A549 treated with Mapracorat at 1 μM for 4 hours (cell line): ENCODE measurements at places on chromosomes 7 and 10. TPM values are rescaled to one million over a fixed set of nuclear protein-coding genes. Genes with fewer than 3 reads are reported as not detected.

TET1 gene
- 0.41 to 0.65 TPM (median 0.56 TPM) in 5 replicates for total RNA-seq

PDK4 gene
- 18.2 to 24.6 TPM (median 22.2 TPM) in 5 replicates for total RNA-seq

PTPRE gene
- total RNA-seq, result 3.3 to 5.9 TPM (median 5.2 TPM) in 5 replicates

PNLIP gene
- total RNA-seq, result 0.11 to 0.12 TPM in 2 of 5 replicates, not detected in the others

CDHR1 gene
- 0.06 to 0.14 TPM (median 0.08 TPM) in 5 replicates for total RNA-seq

WNT8B gene
- 0.06 TPM in 1 of 5 replicates, not detected in the others for total RNA-seq

SVOPL gene
- total RNA-seq, result not detected in 5 replicates

CFTR gene
- not detected in 5 replicates for total RNA-seq

CHST15 gene
- 7.0 to 8.5 TPM (median 7.7 TPM) in 5 replicates for total RNA-seq

BAIAP2L1 gene
- 41.3 to 47.3 TPM (median 45.8 TPM) in 5 replicates for total RNA-seq

PCGF5 gene
- total RNA-seq, result 41.5 to 51.0 TPM (median 44.2 TPM) in 5 replicates

FEZF1 gene
- total RNA-seq, result not detected in 5 replicates

CARD11 gene
- total RNA-seq, result 1.5 to 2.4 TPM (median 1.6 TPM) in 5 replicates

RARRES2 gene
- not detected in 5 replicates for total RNA-seq

BLNK gene
- total RNA-seq, result 0.07 TPM in 1 of 5 replicates, not detected in the others

TMEM130 gene
- total RNA-seq, result 0.27 to 0.59 TPM (median 0.37 TPM) in 5 replicates

TRIM50 gene
- total RNA-seq, result not detected in 5 replicates

ERV3-1 gene
- 2.8 to 5.1 TPM (median 3.3 TPM) in 5 replicates for total RNA-seq

LAMB4 gene
- total RNA-seq, result 0.08 to 0.38 TPM (median 0.14 TPM) in 5 replicates

TWIST1 gene
- total RNA-seq, result 1.5 to 4.4 TPM (median 3.9 TPM) in 5 replicates

COL13A1 gene
- 0.11 to 0.26 TPM (median 0.24 TPM) in 4 of 5 replicates, not detected in the other for total RNA-seq

AOAH gene
- total RNA-seq, result not detected in 5 replicates

AGR3 gene
- total RNA-seq, result not detected in 5 replicates

SAP25 gene
- 0.34 to 0.60 TPM (median 0.53 TPM) in 4 of 5 replicates, not detected in the other for total RNA-seq

ADIRF gene
- not detected in 5 replicates for total RNA-seq

ARPC1B gene
- 276 to 303 TPM (median 289 TPM) in 5 replicates for total RNA-seq
